Naive thymus-derived CD4-positive, alpha-beta T cell (primary cell): ENCODE measurements at places on chromosomes 2 and 18.

- no peak for DNase-seq
Observed at GRCh38 chr2:45134014-45134413, 124.8 kb upstream of the SIX2 start.

DNA sequence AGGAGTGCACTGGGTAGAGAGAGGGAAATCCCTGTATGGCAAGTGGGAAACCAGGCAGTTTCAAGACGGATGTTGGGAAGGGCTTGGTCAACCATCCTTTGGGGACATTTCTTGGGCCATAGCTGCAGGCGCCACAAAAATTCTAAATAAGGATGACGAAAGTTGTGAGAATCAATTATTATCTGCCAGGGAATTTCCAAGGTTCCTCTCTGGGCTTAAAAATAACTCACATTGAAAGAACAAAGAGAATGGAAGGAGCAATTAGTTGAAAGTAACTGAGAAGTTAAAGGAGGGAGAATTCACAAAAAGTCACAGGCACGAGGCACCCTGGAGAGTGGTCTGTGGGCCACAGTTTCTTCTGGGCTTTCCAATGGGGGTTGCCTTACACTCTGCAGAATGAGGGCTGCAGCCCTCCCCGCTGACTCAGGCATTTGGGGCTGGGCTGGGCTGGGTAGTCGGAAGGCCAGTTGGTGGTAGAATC is 195.7 kb downstream of the SMAD7 start:
- no peak for DNase-seq

DNA sequence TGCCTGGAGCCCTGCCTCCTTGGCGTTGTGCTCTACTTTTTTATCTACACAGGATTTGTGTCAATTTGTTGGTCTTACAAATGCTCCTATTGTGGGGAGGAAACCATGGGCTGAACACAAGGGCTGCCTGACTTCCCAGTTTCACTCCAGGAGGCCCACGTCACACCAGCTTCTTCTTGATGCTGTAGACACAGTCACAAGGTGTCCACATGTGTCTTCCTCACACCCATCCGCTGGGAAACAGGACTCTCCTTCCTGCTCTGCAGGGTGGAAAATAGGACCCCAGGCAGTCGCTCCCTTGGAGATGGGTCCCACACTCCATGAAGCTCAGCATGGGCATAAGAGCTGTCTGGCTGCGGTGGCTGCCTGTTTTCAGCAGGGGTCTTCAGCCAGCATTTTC is 468.2 kb downstream of the EPHA4 start:
- DNase-seq, result no peak

DNA sequence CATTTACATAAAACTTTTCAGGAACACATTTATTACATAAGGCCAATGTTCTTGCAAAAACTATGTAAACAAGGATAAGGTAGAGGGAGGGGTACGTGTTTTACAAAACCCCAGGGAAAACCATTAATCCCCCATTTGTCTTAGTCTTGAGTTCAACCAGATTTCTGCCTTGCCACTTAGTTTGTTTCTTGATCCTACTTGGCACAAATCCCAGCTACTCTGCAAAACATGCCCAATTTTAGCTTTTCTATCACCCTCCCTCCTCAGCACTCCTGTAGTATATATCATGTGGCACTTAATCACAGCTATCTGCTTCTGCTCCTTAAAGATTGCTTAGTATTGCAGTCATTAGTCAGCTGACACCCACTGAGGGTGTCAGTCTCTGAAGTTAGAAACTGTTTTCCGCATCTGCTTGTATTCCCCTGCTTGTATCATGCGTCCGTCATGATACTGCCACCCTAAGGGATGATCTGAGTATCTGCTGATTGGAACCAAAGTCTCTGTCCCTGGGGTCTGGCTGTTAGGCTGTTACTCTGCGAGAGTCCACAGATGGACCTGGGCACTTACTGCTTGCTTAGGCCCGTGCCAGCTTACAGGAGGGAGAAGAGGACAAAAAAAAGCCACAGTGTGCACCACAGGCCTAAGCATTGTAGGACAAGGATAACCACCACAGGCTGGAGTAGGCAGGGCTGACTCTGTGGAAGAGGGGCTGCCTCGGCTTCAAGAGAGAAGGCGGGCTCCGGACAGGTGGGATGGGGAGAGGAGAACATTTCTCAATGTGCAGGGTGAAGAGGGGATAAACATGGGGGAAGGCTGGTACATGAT is 82.2 kb downstream of the EPAS1 start:
- DNase-seq, result no peak

DNA sequence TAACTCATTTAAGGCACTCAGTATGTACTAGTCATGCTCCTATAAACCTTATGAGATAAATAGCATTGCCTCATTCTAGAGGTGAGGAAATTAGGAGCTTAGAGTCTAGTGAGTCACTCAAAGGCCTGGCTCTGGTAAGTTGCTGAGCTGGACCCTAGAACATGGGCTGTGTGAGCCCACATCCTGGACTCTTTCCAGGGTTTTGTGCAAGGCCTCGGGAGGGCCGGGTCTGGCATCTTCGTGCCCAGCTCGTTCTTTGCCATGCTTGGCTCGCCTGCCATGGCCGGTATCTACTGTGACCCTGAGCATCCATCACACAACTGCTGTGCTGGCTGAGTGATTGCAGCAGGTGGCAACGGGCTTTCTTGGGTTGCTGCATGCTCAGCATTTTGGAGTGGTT is 168.0 kb downstream of the LPIN1 start:
- DNase-seq, result no peak

- DNase-seq, result no peak
Observed at GRCh38 chr2:46082531-46083485, 214.4 kb upstream of the EPAS1 start.

- no peak for DNase-seq
Observed at GRCh38 chr2:38584881-38585280, 17.8 kb downstream of the HNRNPLL start.

DNA sequence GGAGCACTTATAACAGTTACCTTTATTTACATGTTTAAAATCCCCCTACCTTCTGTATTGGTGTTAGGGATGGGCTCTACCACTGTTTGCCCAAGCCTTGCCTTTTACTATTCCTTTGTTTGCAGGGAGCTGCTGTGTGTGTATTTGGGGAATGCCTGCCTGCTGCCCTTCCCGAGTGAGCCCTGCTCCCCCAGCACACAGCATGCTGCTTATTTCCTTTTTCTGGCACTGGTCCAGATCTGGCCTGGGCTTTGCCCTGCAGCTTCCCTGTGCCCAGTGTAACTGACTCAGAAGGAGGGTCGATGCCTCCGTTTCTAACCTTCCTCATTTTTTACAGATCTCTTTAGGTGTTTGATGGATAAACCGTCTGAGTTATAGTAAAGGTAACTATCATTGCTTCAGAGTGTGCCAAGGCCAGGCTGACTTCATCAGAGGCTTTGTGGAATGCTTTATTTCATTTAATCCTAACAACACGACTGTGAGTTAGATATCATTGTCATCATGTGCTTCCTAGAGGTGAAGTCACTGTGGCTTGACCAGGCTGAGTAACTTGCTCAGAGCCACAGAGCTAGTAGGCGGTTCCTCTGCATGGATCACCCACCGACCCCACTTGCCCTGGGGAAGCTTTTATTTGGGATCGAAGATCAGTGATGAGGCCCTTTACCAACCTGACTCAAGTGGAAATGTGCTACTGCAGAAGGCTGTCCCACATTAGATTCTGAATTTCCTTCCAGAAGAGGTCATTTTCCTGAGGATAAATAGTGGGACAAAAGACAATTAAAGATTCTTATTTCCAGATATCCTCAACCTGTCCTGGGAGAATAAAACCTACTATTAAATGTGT is 238.8 kb downstream of the ZNF407 start:
- no peak for DNase-seq

- DNase-seq, result no peak
Observed at GRCh38 chr2:216632952-216633615, at the start of gene IGFBP2. Gene IGFBP2 (plus strand): TSS chr2:216633420. CDS start chr2:216633524, 104 bp downstream.

DNA sequence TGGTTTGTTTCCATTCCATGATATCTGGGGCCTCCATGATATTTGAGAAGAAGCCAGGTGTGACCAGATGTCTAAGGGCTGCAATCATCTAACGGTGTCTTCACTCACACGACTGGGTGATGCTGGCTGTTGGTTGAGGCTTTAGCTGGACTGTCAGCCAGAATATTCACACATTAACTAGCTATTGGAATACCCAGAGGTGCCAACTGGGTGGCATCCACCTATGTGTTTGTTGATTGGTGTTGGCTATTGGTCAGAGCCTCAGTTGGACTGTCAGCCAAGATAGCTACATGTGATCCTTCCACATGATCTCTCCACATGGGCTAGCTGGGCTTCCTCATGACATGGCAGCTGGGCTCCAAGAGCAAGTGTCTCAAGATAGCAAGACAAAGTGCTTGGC is 117.4 kb downstream of the CDCA7 start:
- no peak for DNase-seq

DNA sequence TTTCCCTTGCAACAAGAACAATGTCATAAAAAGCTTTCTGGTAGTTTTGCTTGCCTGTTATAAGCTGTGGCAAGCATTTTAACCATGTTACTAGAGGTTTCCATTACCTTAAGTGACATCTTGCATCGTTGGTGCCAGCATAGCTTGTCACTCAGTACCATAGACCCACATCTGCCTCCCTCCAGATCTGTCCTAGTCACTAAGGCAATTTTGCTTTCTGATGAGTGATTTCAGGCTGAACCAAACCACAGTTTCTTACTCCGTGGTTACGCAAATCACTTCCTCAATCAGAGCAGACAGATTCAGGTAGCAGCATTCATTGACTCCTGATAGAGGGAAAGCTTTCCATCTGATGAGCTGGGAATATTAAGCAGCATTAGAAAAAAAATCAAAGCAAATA is 1057.5 kb upstream of the FAM98A start:
- no peak for DNase-seq

DNA sequence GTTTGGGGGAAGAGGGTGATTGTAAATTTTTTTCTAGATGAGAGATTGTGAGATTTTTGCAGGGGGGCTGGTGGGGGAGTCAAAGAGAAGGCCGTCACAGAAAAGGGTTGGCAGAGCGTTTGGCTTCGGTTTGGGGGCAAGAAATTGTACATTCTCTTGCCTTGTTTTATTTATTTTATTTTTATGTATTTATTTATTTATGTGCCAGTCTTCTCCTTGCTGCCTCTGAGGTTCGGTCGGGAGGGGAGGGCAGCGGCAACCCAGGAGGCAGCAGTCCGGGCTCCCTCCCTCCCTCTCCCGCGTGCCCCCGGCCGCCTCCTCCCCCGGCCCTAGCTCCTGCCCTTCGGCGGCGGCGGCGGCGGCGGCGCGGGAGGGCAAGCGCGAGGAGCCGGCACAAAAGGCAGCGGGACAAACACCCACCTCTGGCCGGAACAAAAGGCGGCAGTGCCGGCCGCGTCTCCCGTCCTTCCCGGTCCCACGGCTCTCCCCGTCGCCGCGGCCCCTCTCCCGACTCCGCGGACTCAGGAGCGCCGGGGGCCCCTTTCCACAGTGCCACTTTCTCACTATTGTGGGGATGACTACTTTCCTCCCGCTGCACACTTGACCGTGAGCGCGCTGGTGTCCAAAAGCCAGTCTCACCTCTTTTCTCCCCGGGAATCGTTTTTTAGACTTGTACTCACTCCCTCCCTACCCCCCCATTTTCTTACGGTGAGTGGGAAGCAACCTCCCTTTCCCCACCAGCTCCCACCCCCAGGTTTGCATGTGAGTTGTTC is 1.2 kb downstream of the BCL11A start:
- no peak for DNase-seq

DNA sequence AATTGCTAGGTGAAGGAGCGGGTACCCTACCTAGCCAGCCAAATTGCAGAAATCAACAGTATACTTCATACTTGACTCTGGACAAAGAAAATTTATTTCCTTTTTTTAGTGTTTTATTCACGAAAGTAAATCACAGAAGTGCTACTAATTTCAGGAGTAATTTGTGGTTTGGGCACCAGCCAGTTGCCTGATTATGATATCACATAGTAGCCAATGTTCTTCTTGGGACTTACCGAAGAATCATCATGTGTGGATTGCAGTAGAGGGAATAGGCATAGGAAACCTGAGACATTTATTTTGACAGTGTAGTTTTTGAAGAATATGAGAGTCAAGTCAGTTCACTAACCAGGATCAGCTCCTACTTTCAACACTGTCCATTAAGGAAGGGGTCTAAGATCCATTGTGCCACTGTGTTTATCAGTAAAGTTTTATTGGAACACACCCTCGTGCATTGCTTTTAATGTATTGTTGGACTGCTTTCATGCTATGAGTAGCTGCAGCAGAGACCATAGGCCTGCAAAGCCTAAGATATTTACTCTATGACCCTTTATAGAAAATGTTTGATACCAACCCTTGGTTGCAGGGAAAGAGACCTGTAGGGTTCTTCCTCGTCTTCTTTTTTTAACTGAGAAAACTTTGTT is 32.1 kb downstream of the TNFRSF11A start:
- DNase-seq, result no peak

DNA sequence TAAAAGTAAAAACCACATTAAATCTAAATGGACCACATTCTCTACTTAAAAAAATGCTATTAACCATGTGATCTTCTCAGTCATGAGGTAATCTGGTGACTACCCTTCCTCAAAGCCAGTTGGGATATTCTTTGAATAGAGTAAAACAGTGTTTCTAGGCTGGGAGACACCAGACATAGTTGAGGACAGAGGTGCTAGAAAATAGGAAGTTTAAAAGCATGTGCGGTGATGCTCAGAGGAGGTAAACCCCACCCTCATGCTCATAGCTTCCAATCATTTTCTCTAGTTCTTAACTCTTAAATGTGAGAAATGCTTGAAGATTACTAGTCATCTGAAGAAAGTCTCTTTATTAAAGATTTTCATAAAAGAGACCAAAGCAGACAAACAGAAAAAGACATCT is 30.7 kb upstream of the ELAC1 start:
- DNase-seq, result no peak

- no peak for DNase-seq
Observed at GRCh38 chr2:196309691-196310090, 138.3 kb upstream of the STK17B start.

- DNase-seq, result no peak
Observed at GRCh38 chr2:97751752-97752151, 38.4 kb downstream of the ZAP70 start.

- no peak for DNase-seq
Observed at GRCh38 chr2:219056176-219056895, 4.4 kb downstream of the IHH start.

DNA sequence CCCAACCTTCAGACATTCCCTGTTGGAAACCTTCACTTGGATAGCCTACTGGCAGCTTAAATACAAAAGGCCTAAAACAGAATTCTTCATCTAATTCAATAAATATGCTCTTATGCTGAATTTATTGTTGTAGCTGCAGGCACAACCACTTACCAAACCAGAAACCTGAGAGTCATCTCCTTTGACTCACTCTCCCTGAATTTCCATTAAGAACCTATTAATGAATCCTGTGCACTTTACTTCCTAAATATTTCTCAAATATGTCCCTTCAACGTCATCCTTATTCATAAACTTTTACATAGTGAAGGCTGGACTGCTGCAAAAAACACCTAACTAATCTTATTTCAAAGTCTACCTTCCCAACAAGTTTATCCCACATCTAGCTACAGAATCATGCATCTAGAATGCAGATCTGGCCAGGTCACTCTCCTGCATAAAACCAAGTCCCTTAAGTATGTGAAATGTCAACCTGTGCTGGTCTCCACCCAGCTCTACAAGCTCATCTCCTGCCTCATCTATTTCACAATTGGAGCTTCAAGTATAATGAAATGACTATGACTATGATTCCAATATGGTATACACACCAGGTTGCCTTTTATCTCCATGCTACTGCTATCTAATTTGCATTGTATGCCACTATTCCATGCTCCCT is 354.2 kb downstream of the ZEB2 start:
- DNase-seq, result no peak

GRCh38 chr18:60215432-60215831 is 157.1 kb downstream of the MC4R start:
- DNase-seq, result no peak

GRCh38 chr2:118088051-118089024 is at the start of gene INSIG2:
Gene INSIG2 (plus strand): TSS chr2:118088471. CDS start chr2:118096557, 8,086 bp downstream.
- DNase-seq, result peak; percentile 77
